Kasumi-1 (cell line): ENCODE measurements at places on chromosomes 5 and 9.

GRCh38 chr5:126780165-126780827 lies 3.4 kb downstream of the LMNB1 start:
- DNase-seq, result peak; percentile 86

DNA sequence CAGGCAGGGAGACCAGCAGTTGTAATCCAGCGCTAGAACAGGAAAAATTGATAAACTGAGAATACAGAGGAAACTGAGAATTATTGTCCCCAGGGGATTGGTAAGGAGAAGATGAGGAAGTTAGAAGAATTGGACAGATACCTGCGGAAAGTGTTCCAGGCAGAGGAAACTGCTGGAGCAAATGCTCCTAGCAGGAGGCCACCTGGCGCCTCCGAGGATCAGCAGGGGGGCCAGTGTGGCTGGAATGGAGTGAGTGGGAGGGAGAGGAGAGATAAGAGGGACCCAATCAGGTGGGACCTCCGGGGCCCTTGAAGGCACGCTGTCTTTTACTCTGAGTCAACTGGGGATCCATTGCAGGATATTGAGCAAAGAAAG lies 695 bp upstream of the ANXA6 start:
- no peak for DNase-seq

DNA sequence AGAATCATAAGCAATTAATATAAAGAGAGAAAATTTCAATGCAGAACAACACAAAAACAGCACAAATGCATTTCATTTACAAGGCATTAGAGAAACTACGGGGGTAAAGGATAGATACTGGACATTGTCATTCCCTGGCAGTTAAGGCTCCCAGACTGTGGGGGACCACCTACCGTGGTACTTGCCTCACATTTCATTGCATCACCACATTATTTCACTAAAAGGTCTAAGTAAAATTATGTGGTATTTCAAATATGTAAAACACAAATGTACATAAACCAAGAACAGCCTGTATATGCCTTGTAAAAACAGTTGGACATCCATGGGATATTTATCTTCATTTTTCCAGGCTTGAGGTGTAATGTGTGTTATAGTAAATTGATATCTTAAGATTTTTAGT lies 571.2 kb upstream of the ZNF462 start:
- DNase-seq, result no peak

- no peak for DNase-seq
These were observed 130.1 kb downstream of the FBN2 start for GRCh38 chr5:128407944-128408343.

DNA sequence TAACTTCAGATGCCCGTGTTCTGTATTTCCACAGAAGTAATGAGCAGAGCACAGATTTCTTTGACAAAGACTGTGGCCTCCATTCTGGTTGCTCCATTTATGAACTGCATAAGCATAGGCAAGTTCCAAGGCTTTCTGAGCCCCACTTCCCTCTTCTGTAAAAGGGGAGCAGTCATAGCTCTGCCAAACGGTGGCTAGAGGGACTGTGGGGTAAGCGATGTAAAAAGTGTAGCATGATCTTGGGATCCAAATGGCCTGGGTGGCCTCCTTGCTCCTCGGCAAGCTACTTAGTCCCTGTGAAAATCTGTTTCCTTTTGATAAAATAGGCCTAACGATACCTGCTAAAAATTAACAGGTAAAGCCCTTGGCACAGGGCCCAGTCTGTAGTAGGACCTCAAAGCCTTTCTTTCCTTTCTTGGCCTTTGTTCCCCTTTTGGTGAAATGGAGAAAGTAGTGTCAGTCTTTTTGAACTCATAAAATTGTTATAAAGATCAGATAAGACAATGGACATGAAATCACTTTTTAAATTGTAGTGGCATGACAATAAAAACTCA lies 646.6 kb downstream of the ACTL7B start:
- DNase-seq, result no peak

DNA sequence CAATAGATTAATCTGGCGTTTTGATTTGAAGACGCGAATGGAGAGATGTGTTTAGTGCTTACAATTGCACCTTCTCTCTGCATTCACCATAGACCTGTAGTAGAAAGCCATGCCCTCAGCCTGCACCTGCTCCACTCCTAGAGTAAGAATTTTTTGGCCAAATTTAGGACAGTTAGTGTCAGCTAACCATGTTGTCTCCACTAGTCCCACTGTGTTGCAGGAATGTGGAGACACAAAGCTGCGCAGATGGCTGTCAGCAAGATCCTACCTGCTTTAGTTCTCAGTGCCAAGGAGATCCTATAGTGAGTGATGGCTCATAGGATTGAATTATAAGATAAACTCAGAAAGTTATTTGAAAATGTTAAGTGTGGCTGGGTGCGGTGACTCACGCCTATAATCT lies 35.1 kb upstream of the ABCA1 start:
- no peak for DNase-seq

DNA sequence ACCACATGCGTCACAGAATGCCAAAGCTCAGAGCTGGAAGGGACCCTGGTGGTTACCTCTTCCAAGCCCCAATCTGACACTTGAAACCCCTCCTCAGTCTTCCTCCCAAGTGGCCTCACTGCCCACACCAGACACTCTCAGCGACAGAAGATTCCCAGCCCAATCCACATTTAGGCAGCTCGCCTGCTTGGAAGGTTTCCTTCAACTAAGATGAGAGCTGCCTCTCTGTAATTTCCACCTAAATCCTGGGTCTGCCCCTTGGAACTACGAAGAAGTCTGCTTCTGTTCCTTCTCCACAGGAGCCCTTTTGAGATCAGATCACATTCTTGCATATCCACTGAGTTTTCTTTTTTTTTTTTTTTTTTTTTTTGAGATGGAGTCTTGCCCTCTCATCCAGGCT lies 83.7 kb downstream of the PAX5 start:
- DNase-seq, result no peak

- no peak for DNase-seq
These were observed 391.3 kb downstream of the DIRAS2 start for GRCh38 chr9:90251316-90251715.

GRCh38 chr9:117737721-117738226 lies 33.6 kb downstream of the TLR4 start:
- no peak for DNase-seq

GRCh38 chr5:159581502-159582249 lies 251.4 kb upstream of the IL12B start:
- no peak for DNase-seq

DNA sequence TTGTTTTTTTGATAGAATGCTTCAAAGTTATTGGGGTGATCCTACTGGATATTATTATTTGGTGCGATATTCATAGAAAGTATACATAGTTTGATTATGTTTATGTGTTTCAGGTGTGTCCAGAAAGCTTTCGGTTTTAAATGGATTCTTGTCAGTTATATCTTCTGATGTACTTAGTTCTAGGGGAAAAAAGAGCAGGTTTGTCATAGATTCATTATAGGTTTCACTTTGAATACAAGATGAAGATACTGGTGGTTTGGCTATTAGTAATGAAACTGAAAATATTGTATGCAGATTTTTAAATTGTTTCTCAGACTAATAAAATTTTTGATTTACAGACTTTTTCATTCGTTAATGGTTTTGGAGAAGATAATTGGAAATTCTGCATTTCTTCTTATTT lies 98.9 kb downstream of the MAN2A1 start:
- DNase-seq, result no peak

GRCh38 chr5:142531977-142532780 lies 153.7 kb downstream of the FGF1 start:
- no peak for DNase-seq

GRCh38 chr9:127084076-127085039 lies 38.1 kb downstream of the ANGPTL2 start:
- DNase-seq, result no peak

GRCh38 chr5:126763371-126763770 lies 13.6 kb upstream of the LMNB1 start:
- no peak for DNase-seq

DNA sequence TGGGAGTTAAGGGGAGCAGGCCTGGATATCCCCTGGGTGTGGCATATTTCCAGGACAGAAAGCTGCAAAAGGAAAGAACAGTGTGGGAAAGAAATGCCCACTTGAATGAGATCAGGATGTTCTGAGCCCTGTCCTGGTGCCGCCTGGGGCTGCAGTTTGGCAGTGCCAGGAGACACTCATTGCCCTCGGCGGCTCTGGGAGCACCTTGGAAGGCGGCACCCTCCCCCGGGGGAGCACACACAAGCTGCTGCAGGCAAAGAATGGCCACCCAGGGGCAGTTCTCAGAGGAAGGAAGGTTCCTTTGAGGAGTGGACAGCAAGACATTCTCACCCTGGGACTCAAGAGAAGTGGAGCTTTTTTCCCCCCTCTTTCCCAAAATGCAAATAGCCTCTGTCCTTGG lies 305.3 kb downstream of the NTRK2 start:
- no peak for DNase-seq

GRCh38 chr5:51559339-51559738 lies 176.1 kb downstream of the ISL1 start:
- DNase-seq, result no peak

DNA sequence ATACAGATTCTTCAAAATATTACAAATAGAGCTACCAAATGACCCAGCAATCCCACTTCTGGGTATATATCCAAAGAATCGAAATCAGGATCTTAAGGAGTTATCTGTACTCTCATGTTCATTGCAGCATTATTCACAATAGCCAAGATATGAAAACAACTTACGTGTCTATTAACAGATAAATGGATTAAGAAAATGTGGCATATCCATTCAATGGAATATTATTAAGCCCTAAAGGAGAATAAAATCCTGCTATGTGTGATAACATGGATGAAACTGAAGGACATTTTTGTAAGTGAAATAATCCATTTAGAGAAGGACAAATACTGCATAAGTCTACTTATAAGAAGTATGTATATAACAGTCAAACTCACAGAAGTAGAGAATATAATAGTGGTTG lies 450.6 kb downstream of the TMEM232 start:
- DNase-seq, result no peak

DNA sequence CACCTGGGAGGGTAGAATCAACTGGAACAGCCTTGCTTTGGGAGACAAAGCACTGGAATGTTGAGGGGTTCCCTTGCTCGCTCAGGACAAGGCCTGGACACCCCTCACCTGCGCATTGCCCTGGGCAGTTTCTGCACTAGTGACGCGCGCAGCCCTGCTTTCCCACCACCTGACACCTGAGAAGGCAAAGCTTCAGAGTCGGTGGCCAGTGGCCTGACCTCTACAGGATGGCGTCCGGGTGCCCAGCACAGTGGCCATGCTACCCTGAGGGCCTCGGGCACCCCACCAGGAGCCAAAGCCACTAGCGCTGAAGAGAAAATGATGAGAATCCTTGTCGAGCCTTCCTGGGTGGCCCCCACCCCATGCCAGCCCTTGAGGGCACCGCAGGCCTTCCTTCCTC lies 161.3 kb downstream of the OLFM1 start:
- DNase-seq, result no peak

DNA sequence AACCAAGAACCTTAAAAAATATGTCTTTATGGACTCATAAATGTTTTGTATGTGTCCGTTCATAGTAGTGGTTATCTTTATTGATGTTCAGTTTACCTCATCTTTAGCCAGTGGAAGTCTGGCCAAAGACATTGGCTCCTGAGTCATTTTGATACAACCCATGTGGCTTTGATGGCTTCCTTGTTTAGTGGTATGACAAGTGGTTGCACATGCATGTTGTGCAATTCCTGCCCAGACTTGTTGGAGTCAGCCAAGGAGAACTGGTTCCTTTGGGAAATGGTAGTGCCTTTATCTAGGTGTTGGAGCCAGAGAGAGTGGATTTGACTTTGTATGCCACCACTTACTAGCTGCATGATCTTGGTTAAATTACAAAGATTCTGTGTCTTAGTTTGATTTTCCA lies 94.3 kb downstream of the RPS23 start:
- no peak for DNase-seq

GRCh38 chr9:4987961-4988421 lies 2.9 kb downstream of the JAK2 start:
- peak; percentile 64 for DNase-seq

- peak; percentile 89 for DNase-seq
These were observed 33.0 kb downstream of the IRF1 start for GRCh38 chr5:132457371-132458225.

DNA sequence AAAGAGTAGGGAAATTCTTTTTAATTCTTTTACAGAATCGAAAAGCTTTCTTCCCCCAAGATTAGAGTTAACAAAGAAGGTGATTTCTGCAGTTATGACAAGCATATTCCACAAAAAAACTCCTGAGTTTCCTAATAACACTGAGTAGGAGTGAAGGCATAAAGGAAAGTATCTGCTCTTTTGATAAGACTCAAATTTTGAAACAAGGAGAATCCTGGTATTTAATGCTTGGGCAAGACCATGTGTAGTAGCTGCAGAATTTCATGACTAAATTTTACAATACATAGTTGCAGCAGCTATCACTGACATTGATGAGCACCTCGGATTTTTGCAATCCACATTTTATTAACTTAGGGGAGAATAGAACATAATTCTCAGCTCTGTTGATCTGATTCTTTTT lies 92.6 kb downstream of the MARCHF3 start:
- no peak for DNase-seq

DNA sequence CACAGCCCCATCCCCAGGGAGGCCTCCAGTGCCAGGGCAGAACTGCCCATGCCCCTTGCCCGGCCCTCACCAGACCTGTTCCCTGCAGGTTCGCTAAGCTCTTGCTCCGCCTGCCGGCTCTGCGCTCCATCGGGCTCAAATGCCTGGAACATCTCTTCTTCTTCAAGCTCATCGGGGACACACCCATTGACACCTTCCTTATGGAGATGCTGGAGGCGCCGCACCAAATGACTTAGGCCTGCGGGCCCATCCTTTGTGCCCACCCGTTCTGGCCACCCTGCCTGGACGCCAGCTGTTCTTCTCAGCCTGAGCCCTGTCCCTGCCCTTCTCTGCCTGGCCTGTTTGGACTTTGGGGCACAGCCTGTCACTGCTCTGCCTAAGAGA lies 110.1 kb downstream of the RXRA start:
- no peak for DNase-seq

GRCh38 chr9:79015951-79016350 lies 555.8 kb upstream of the TLE4 start:
- no peak for DNase-seq

GRCh38 chr9:112252194-112252593 lies 77.1 kb upstream of the SUSD1 start:
- DNase-seq, result no peak

DNA sequence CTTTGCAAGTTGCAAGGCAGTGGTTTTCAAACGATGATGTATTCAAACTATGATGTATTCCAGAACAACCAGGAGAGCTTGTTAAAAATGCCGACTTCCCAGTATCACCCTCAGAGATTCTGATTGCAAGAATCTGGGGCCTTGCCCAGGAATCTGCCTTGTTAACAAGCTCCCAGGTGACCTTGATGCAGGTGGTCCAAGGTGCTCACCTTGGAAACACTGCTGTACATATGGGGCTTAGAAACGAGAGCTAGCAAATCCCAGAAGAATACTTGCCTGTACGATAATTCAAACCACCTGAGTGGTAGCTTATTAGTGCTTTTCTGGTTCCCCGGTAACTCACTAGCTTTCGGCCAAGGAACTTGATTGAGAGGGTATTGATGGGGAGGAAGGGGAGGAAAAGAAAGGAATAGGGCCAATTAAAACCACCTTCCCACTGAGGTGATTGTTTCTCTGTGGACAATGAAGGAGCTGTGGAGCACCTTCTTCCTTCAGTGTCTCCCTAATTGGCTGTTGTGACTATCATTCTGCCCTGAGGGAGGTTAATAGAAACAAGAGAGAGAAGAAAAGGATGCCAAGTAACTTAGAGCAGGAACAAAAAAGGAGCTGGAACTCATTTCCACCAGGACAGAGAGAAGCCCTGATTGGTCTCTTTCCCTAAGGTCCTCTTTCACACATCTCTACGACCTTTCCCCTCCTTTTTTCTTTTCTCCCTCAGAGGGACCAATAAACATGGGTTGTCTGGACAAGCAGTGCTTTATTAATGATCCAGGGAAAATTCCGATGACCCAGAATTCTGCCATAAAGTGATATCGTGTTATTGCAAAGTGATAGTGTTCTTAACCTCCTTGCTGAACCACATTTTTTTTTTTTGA lies 218.8 kb downstream of the TMEM167A start:
- DNase-seq, result no peak
